ENCODE measurements at places on chromosomes 6 and 20.

- DNase-seq = peak; percentile 52
Observed at GRCh38 chr6:57822896-57823358, 505.5 kb downstream of the PRIM2 start.

DNA sequence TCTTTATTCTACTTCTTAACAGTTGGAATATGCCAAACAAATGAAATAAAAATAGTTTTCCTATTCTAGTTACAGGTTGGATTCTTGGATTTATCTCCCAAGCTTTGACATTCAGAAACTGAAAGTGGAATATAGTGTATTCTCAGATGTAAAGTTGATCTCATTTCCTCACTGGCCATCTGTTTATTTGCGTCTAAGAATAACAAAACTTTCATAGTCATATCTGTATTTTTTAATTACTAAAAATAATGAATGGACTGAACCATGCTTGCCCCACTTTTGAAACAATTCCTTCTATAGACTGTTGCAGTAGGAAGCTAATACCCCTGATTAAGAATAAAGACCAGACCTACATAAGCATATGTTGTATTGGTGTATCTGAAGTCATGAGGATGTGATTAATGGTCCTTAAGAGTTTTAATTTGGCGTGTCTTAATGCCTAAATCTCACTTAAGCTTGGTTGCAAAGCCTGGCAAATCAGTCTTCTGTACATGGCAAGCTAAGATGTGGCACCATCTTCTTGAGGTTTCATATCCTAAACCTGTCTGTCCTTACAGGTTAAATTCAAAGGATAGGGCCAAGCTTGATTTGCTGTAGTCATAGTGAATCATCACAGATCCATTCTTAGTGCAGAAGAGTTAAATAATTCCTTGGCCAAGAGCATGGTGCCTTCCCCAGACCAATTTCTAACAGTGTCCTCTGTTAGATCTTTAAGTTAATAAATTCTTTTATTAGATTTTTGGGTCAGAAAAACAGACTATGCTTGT, 58.9 kb downstream of the FOXO3 start:
- no peak for DNase-seq

- peak; percentile 30 for DNase-seq
Observed at GRCh38 chr6:137698636-137699030, 168.4 kb upstream of the TNFAIP3 start.

GRCh38 chr6:116507324-116507723, 4.1 kb upstream of the CALHM5 start:
- DNase-seq = no peak

DNA sequence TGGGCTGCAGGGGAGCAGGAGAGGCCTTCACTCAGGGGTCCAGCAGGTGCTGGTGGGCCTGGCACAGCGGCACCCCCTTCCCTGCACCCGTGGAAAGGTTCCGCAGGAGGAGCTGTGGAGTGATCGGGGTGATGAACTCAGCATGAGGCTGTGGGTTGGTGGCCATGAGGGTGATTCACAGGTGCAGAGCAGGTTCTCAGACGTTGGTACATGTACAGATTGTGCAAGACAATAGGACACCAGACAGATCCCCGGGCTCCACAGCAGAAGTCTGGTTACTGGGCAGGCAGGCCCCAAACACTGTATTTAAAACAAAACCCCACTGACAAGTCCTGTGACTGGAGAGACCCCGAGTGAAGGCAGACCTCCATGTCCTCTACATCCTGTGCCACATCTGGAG, 151.6 kb upstream of the CDH4 start:
- DNase-seq = no peak

DNA sequence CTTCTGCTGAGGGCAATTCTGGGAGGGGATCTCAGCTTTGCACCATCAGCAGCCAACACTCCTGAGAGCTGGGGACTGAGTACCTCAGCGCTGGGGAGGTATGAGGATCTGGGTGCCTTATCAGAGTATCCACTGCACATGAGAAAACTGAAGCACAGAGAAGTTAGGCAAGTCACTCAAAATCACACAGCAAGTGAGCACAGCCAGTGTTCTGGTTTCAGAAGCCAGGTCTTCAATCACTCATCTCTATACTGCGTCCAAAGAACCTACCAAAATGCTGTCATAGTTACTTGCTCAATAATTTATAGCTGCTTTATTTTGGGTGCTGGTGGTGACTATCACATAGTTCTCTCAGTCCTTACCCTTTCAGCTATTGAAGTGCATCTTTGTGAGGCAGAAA, 5.0 kb downstream of the ADTRP start:
- DNase-seq = no peak

DNA sequence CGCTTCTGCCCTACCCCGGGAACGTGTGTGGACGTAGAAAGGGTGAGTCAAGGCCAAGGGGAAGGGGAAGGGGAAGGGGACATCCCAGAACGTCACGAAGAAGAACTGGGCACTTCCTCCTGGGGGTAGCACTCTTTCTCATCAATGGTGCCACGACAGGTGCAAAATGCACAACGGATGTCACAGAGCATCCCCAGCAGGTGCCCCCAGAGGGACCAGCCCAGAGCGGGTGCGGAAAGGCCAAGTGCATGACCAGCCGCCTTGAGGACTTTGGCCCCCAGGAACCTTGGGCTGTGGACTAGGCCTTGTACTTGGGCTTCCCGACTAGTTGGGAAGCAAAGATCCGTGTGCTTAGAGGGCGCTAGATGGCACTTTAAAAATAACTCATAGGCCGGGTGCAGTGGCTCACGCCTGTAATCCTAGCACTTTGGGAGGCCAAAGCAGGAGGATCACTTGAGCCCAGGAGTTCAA, 12.1 kb upstream of the SRC start:
- no peak for DNase-seq

DNA sequence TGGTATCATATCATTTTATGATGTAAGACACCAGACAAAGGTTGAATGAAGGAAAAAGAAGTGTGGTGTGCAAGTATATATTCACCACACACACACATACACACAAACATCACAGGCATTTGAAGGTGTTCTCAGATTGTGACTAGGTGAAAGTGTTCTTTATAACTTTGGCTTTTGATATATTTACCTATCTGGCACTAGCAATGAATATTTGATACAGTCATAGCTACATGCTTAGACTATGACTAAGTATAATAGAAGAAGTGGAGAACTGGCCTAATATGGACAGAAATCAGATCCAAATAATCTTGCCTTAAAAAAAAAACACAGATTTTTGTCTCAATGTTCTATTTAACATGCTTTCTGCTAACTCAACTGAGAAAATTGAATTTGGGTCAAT, 809.9 kb downstream of the KIF16B start:
- DNase-seq = no peak

DNA sequence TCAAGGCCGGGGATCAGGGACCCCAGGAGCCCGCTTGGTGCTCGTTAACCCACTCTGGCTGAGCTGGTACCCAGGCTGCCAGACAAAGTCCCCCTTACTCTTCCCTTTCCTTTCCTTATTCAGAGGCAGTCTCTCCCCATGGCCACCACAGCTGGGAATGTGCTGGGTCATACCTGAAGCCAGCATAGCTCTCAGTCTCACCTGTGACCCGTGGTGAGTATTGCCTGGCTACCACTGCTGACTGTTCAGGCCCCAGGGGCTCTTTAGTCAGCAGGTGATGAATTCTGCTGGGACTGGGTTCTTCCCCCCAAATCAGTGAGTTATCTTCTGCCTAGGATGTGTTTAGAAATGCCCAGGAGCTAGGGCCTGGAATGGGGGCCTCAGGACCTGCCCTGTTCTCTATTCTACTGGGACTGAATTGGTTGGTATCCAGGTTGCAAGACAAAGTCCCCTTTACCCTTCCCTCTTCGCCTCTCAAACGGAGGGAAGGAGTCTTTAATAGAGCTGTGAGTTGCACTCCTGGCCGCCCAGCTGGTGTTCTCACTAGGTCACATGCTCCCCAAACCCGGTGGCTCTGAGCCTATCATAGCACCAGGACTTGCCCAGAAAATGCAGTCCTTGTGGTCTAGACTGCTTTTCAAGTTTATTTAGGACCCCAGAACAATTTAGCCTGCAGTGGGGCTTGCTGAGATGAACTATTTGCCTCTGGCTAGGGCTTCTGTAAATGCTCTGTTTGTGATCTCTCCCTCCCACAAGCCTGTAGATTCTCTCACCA, 64.6 kb downstream of the MYO6 start:
- peak; percentile 71 for DNase-seq

GRCh38 chr6:109053336-109053735, 41.3 kb downstream of the SESN1 start:
- DNase-seq = no peak

DNA sequence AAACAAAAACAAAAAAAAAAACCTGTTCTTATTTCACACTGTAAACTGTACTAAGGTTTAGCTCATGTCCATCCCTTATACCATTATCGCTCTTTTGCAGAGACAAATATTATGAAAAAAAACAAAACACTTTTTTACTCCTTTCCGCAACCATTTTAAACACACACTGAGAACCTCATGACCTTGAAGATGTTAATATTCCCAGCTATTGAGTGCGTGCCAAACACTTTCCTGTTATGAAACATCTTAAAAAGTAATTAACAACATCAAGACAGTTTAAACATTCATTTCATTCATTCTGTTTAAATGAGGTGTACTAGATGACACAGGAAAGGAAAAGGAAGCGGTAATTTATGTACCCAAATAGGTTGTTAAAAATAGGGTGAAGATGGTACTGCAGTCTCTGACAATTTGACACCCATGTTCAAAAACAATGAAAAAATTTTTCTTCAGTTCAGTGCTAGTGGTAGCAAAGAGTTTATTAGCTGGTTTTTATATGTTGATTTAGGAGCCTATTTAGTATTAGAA, 3.9 kb upstream of the ARHGAP18 start:
- no peak for DNase-seq

DNA sequence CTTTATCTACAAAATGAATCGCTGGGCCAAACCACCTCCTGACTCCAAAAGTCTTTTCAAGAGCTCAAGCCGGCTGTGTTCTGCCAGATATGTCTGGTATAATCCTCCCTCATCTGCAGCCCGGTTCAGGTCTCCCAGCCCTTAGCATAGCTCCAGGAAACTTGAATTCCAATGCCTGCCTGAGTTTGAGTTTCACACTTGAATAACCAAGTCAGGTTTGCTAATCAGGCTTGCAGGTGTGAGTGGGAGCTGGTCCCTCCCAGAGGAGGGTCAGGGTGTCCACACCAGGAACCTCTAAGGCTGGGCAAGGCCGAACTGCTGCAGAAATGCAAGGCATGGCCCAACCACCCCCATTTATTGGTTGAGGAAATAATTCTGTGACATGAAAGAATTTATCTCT, 96.6 kb downstream of the TMEM242 start:
- DNase-seq = peak; percentile 26

All from ELF-1 (cell line).